ENCODE measurements at places on chromosomes 6 and 20.

- no peak for DNase-seq
These were observed 344.2 kb upstream of the SULF2 start for GRCh38 chr20:48129345-48129942.

DNA sequence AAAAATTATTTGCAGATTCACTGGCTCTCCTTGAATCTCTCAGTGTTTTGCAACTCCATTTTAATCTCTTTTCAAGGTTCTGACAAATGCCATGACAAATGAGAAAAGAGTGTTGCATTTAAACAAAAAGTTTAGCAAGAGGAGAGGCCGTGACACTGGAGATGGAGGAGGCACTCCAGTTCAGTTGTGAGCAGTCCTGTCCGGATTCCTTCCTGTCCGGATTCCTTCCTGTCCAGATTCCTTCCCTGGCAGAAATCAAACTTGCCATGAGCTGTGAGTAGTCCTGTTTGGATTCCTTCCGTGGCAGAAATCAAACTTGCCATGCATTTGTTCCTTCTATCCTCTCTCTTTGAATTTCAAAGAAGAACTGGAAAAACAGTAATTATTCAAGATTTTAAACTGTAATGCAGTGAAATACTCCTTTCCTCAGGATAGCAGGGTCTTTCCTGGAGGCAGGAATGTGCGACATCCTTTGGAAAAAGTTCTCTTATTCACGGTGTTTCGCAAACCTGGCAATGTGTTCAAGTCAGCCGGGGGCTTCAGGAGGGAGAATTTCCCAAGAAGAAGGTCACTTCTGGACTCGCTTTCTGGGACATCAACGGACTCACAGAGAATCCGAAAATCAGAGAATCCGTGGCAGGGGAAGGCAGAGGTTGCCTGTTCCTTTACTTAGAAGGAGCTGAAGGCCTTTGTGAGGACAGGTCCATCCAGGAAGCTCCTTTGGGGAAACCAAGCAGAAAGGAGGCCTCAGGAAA is 48.7 kb upstream of the DACT2 start:
- no peak for DNase-seq

DNA sequence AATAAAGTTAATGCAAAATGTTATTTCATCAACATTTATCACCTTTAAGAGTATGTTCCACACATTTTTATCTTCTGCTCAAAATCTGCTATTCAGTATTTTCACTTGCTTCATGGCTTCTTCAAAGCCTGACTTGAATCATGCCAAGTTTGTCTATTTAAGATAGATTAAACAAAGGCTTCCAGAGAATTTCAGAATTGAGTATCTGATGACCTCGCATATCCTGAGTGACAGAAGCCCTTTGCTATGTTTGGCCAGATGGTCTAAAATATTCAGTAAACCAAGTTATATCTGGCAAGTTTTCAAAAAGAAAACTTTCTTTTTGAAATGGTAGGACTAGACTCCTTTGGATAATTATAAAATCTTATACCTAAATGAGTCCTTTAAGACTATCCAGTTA is 348.9 kb upstream of the KCNQ5 start:
- DNase-seq, result no peak

DNA sequence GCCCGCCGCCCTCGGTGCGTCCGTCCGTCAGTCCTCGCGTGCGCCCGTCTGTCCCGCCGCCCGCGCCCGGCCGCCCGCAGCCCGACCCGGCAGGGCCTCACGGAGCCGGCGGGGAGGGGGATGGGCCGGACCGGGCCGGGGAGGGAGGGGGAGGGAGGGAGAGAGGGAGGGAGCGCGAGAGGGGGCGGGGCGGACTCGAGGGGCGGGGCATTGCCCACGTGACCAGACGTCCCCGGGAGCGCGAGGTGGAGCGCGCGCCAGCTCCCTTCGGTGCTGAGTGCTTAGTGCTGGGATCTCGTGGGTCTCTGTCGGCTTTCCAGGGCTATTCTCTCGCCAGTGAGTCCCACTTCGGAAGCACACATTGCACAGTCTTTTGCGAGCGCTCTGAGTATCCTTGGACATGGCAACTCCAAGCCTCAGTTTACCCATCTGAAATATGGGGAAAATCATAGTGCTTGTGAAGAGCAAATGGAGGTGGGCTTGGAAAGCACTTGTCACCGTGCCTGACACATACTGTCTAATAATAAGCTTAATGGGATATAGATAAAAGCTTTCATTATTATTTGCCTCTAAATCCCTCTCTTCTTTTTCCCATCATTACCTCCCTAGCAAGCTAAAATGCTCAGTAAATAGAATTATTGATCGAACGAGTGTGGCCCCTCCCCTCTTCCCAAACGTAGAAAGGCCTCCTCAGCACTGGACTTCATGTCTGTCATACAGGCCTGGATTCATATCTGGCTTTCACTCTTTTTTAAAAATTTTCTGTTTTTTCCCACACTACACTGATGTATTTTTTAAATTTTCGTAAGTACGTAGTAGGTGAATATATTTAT is at the start of gene NCOA6:
Gene NCOA6, minus strand, starts transcription at position 122 of the 833 bp plus-strand sequence. CDS start 43,296 bp downstream, outside the sequence.
- DNase-seq, result no peak

DNA sequence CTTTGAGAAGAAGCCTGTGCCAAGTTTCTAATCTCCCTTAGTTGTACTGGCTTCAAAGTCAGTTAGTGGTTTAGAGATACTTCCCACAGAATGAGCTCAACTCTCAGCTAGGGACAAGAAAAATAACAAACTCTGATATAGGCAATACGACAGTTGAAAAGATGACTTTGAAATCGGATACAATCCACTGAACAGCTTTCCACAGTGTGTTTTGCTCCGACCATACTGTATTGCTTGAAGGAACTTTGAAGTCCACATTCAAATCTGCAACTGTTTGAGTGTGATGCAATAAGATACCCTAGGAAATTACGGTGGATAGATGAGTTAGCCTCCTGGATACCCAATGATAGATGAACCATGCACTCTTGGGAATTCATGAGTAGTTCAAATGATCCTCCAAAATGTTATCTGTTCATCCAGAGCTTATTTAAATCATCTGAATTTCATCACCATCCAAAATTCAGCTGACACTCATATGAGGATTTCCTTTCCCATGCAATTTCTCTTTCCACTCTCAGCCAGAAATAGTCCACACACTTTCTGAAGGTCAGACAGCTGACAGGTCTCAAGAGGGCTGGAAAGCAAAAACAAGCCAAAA is 443.8 kb downstream of the HAO1 start:
- DNase-seq, result no peak

Data from stimulated activated naive B cell treated with anti-CD40 and anti-IgM and Interleukin-4, amounts not matched to agents 10 μg/mL and 1 μg/mL and 100 μg/mL, for 72 hours (primary cell).